ENCODE measurements at places on chromosomes 16 and 17.

DNA sequence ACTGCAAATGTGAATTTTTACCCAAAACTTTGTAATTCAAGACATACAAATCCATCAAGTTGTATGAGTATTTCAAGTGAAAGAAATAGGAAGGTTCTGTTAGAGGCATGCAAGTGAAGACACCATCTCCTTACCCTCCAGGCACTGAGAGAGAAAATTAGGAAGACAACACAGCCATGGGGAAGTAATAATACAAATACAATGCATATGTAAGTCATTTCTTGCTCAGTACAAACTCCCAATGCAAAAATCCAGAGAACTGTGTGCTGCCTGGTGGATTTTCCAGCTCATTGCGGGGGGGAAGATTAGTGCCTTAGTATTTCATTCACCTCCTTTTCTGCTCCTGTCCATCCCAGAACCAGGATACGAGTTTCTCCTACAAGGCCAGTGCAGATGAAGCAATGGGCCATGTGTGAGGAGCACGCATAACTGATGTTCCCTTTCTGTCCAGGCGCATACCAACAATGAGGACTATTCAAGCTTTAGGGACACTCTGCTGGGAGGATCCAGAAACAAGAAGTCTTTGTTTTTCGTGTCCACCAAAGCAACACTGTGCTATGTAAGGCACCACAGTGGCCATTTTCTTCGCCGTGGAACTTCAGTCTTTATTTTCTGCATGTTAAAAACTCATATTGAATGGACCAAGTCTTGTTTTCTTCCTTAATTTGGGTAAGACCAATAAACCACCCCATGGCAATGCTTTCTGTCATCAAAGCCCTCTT, 143.7 kb upstream of the RCVRN start:
- no peak for DNase-seq
- H3K27me3 ChIP-seq: no peaks in the 10 kb centered on the region
- no peak overlapping the region for H3K27ac ChIP-seq
- no peak overlapping the region for H3K4me3 ChIP-seq
- no peaks in the 10 kb centered on the region for H3K36me3 ChIP-seq

DNA sequence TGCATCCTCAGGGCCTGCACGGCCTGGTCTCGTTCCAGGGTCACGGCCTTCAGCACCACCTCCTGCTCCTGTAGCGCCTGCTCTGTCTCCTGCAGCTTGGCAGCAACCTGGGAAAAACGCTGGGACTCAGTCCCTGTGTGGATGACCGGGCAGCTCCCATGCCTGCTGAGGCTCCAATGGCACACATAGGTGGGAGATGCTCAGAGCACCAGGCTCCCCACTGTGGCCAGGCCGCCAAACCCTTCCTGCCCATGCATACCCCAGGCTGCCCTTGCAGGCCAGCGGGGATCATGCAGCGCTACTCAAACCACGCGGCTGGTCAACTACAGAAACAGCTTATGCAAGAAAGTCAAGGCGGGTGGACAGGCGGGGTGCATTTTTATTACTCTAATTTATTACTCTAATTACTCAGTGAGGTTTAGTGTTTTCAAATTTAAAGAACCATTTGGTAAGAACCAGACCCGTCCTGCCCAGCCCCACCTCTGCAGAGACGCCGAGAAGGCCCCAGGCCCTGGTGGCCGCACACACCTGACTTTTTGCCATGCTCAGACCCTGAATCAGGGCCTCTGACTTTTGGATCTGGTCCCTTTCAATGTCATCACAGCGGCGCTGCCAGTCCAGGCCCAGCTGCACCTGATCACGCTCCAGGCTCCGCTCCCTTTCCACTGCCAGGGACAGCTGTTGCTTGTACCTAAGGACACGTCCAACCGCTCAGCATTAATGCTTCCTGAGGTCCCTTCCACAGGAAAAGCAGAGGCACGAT, 34.0 kb downstream of the CCDC57 start:
- peaks cover 33% of the 10 kb centered on the region for H3K27me3 ChIP-seq
- H3K4me1 ChIP-seq: peaks cover 9% of the 10 kb centered on the region
- H3K27ac ChIP-seq: no peak overlapping the region

DNA sequence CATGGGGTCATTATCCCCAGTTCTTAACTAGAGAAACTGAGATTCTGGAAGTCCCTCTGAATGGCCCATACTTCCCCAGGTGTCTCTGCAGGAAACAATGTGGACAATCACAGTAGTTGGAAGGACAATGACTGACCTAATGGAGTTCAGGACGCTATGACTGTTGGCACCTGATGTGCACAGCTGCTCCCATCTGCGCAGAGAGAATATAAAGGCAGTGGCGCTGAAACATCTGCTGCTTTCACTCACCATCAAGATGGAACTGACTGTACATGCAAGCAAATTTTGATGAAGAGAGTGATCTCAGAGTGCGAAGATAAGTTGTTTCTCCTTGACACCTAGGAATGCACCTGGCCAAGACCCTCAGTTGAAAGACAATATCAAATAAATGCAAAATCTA, 395.7 kb upstream of the ASIC2 start:
- H3K36me3 ChIP-seq: no peaks in the 10 kb centered on the region
- DNase-seq: no peak
- no peaks in the 10 kb centered on the region for H3K4me1 ChIP-seq
- H3K4me3 ChIP-seq: no peak overlapping the region
- no peak overlapping the region for H3K27ac ChIP-seq
- H3K27me3 ChIP-seq: no peaks in the 10 kb centered on the region

DNA sequence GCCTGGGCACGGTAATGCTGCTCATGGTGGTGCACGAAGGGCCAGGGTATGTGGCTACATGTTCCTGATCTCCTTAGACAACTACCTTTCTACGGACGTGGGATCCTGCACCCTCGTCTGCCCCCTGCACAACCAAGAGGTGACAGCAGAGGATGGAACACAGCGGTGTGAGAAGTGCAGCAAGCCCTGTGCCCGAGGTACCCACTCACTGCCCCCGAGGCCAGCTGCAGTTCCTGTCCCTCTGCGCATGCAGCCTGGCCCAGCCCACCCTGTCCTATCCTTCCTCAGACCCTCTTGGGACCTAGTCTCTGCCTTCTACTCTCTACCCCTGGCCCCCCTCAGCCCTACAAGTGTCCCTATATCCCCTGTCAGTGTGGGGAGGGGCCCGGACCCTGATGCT, 12.0 kb downstream of the ERBB2 start:
- H3K4me1 ChIP-seq: no peaks in the 10 kb centered on the region
- H3K27ac ChIP-seq: no peak overlapping the region
- H3K27me3 ChIP-seq: no peaks in the 10 kb centered on the region

DNA sequence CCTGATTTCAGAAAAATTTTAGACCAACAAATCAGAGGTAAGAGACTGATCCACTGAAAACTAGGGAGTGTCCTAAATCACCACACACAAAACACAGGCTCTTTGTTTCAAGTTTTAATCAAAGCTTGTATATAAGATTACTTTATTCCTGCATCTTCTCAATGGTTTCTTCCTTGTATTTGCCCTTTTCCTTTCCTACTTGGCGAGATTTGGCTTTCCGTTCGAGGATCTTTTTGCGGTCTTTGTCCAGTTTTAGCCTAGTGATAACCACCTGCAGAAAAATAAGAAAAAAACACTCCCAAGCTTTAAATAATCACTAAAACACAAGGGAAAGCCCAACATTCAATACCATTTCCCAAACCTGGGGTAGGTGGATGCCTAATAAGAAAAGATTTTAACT, 918 bp upstream of the KRABD2 start:
- H3K4me1 ChIP-seq: peaks cover 1% of the 10 kb centered on the region
- no peak overlapping the region for H3K4me3 ChIP-seq
- no peak overlapping the region for H3K27ac ChIP-seq
- H3K36me3 ChIP-seq: peaks cover 26% of the 10 kb centered on the region
- DNase-seq: no peak

DNA sequence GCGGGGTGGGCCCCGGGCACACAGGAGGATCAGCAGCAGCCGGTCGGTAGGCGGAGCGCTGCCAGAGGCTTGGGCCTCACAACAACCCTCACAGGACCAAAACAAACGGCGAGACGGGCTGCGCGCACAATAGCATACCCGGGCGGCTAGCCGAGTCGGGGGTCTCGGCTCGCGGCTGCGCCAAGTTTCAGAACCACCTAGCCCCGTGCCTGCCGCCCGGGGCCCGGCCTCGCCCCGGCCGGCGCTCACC, 732 bp downstream of the ULK2 start:
- no peaks in the 10 kb centered on the region for H3K36me3 ChIP-seq
- DNase-seq: no peak
- H3K27ac ChIP-seq: no peak overlapping the region
- peak overlapping the region; percentile 72 for H3K4me3 ChIP-seq

DNA sequence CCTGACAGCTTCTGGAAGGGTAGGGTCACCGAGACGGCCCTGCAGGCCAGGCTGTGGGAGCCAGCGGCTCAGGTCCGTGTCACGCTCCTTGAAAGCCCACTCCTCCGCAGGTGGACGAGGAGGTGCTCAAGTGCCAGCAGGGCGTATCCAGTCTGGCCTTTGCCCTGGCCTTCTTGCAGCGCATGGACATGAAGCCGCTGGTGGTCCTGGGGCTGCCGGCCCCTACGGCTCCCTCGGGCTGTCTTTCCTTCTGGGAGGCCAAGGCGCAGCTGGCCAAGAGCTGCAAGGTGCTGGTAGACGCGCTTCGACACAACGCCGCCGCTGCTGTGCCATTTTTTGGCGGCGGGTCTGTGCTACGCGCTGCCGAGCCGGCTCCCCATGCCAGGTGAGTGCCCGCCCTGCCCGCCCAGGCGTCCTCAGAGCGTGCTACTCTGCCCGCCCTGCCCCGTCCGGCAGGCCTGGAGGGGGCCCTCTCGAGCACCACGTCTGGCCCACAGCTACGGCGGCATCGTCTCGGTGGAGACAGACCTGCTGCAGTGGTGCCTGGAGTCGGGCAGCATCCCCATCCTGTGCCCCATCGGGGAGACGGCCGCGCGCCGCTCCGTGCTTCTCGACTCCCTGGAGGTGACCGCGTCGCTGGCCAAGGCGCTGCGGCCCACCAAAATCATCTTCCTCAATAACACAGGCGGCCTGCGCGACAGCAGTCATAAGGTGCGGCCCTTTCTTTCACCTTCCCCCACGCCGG, 1.3 kb downstream of the NAGS start:
- H3K27ac ChIP-seq: no peak overlapping the region
- peaks cover 5% of the 10 kb centered on the region for H3K27me3 ChIP-seq
- H3K36me3 ChIP-seq: no peaks in the 10 kb centered on the region
- no peak for DNase-seq
- H3K4me1 ChIP-seq: peaks cover 5% of the 10 kb centered on the region

DNA sequence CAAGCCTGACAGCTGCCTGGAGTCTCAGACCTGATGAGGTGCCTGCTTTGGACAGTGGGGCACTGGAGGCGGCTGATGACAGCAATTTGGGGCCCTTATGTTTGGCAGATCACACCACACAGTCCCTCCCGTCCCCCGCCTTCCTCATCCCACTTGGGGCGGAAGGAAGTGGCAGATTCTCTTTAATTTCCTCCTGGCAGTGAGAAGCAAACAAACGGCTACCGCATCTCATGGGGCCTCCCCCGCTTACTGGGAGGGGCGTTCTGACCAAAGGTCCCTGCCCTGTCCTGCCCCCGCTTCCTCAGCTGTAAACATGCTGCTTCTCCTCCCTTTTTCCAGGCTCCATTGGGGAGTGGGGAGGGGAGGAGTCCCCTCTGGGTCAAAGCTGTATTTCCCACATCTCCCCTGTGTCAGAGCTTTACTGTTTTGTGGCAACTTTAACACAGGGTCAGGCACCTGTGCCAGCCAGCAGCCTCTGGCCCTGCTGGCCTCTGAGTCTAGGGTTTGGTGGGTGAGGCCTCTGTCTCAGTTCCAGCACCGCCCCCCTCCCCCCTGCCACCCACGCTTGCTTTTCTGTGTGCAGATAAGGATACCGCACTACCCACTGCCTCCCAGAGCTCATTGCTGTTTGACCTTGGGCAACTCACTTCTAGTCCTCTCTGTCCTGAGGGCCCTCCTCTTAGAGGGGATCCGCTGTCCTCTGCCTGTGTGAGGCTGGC, 5.4 kb upstream of the NFATC3 start:
- H3K4me1 ChIP-seq: peaks cover 2% of the 10 kb centered on the region
- peaks cover 9% of the 10 kb centered on the region for H3K36me3 ChIP-seq
- no peak overlapping the region for H3K27ac ChIP-seq
- no peaks in the 10 kb centered on the region for H3K27me3 ChIP-seq
- H3K4me3 ChIP-seq: no peak overlapping the region

DNA sequence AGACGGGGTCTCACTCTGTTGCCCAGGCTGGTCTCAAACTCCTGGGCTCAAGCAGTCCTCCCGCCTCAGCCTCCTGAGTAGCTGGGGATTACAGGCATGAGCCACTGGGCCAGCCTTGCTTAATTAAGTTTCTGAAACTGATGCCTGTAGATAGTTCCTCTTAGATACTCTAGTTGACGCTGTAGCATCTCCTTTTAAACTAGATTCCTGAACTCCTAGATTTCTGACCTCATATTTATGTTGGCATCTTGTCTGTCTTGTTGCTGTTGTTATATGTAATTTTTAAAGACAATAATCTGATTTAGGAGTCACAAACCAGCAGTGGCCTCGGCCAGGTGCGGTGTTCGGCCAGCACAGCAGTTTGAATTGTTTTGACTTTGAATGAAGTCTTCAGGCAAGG, 37.5 kb downstream of the DHRS7B start:
- no peaks in the 10 kb centered on the region for H3K27me3 ChIP-seq
- 0 out of 2 replicates have a peak, but pooled peaks cover 1% of the 10 kb centered on the region for H3K4me1 ChIP-seq
- no peak for DNase-seq
- no peak overlapping the region for H3K4me3 ChIP-seq
- no peak overlapping the region for H3K27ac ChIP-seq

- H3K36me3 ChIP-seq: no peaks in the 10 kb centered on the region
- peaks cover 20% of the 10 kb centered on the region for H3K4me1 ChIP-seq
- no peaks in the 10 kb centered on the region for H3K27me3 ChIP-seq
- H3K4me3 ChIP-seq: no peak overlapping the region
- no peak for DNase-seq
These were observed 82.0 kb downstream of the ANKRD11 start for GRCh38 chr16:89408315-89408714.

DNA sequence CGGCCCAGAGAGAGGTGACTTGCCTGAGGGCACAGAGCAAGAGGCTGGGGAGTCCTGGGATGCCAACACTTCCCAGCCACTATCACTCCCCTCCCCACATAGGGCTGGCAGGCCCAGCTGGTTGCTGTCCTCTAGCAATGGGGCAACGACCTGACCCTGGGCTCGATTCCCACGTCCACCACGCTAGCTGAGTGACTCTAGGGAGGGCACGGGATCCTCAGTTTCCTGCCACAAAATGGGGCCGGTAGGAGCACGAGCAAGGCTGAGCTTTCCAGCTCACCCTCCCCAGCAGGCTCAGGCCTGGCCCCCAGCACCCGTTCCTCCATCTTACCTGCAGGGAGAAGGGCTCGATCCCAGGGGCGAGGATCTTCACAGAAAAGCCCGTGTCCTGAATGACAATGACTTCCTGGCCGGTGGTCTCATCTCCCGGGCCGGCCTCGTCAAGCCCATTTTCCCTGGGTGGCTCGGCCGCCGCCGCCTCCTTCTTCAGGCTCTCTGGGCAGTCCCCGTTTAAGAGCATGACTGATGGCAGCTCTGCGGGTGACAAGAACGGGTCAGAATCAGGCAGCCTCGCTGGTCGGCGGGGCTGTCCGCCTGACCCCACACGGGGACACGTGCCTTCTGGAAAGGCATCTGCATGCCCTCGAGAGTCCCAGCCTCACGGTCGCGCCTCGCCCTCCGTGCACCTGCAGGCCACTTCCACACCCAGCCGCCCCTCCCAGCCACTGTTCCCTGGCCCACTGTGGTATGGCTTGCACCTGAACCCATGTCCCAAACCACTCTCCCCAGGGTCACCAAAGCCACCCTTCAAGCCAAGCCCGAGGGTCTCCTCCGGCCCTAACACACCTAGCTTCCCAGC, 7.3 kb downstream of the CLUH start:
- H3K36me3 ChIP-seq: peaks cover 18% of the 10 kb centered on the region
- no peaks in the 10 kb centered on the region for H3K27me3 ChIP-seq
- no peak for DNase-seq
- H3K4me3 ChIP-seq: no peak overlapping the region
- no peaks in the 10 kb centered on the region for H3K4me1 ChIP-seq
